ENCODE measurements at places on chromosomes 6 and 20.

GRCh38 chr6:156600678-156601077 lies 176.5 kb upstream of the ARID1B start:
- DNase-seq, result no peak

- DNase-seq, result no peak
Measured at GRCh38 chr6:26129656-26130055, 42.4 kb downstream of the HFE start.

GRCh38 chr6:37171201-37171969 lies 1.4 kb downstream of the PIM1 start:
- DNase-seq, result peak; percentile 71

DNA sequence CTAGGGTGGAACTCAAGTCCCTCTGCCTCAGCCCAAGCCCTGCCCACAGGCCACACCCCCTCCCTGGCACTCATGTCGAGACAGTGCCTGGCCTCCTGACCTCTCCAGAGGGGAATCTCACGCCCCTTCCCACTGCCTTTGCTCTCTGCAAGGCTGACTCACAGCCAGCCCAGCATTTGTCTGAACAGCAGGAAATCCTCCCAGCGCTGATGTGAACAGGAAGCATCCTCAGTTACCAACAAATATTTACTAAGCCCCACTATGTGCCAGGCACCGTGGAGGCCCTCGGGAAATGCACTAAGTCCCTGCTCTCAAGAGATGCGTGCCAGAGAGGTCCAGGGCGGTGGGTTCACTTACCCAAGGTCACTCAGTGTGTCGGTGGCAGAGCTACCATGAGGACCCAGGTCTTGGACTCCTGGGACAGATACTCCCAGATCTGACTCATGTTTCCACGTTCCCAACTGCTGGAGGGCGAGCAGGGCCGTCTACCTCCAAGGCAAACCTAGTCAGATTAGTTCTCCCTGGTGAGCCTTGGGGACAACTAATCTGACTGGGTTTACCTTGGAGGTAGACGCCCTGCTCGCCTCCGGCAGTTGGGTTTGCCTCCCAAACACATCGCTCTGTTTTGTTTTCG lies 7.8 kb downstream of the ADA start:
- peak; percentile 44 for DNase-seq

GRCh38 chr6:122569230-122569771 lies 40.9 kb upstream of the PKIB start:
- no peak for DNase-seq

- no peak for DNase-seq
Measured at GRCh38 chr20:2169456-2170088, 67.9 kb downstream of the STK35 start.

DNA sequence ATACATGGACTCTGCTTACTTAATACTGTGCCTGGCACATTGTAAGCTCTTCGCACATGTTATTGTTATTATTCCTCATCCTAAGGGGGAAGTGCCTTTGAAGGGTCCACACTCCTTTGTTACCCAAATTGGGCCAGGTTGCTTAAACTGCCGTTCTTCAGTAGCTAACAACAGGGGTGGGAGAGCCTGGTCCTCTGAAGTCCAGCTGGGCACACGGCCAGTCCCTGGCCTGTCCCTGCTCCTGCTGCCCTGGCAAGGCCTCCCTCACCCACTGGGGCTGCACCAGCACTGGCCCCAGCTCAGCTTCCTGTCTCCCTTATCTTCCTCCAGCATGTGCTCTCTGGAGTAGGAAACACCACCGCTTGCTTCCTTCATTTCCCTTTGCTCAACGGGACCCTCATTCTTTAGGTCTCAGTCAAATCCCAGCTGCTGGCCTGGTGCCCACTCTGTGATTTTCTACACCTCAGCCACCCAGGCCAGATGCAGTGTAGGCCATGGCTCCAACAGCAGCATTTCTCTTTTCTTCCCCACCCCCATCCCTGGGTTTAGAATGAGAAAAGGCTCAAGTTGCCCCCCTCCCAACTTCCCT lies 5.5 kb upstream of the PROCR start:
- peak; percentile 40 for DNase-seq

GRCh38 chr6:12200015-12200564 lies 90.1 kb upstream of the EDN1 start:
- no peak for DNase-seq

DNA sequence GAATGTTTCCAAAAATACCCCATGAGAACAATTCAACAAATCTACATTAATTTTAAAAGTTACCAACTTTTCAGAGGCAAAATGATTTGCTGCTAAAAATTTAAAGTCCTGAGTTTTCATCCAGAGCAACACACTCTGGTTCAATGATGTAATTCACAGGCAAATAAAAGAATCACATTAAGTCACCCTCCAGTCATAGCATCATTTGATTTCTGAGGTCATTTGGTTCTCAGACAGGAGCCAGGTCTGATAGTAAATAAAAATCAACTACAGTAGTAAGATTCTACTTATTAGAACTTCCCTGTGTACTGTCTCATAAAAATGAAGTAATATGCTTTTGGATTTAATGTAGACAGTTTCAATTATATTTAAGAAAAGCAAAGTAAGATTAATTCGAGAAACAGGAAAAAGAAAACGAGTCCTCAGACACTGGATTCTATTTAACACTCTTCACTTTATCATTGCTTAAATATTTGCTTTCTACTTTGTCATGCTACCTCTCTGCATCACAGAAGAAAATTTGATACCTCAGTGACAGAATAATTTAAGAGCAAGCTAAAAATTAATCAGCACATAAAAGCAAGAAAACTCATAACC lies 25.8 kb downstream of the MAP7 start:
- no peak for DNase-seq

DNA sequence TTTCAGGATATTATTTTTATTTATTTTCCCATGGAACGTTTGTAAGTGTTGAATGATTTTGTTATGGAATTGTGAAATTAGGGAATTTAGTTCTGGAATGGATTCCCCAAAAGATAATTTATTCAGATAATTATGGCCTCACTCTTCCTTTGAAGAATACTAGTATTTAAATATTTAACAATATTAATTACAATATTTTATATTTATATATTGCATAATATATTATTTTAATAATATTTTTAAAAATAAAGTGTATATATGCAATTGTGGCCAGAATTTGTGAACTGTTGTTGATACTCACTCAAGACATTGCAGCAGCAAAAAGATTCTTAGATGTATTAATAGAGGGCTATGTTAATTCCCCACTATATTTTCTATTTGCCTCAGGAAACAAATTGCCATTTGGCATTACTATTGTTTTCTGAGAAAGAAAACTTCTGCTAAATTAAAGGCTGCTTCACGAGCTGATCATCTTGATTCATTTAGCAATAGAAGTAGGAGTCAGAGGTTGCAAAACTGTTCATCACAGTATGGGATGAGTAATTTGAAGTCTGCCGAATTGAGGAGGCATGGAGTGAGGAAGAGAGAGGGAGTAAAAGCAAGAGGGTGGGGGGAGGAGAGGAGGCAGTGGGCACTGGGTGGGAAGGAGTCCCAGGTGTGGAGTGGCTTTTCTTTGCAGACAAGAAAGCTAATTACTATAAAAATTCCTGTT lies 729.2 kb downstream of the DHX35 start:
- no peak for DNase-seq

- no peak for DNase-seq
Measured at GRCh38 chr6:142906945-142907470, 38.0 kb downstream of the HIVEP2 start.

GRCh38 chr20:61764471-61765025 lies 301.1 kb downstream of the TAF4 start:
- no peak for DNase-seq

DNA sequence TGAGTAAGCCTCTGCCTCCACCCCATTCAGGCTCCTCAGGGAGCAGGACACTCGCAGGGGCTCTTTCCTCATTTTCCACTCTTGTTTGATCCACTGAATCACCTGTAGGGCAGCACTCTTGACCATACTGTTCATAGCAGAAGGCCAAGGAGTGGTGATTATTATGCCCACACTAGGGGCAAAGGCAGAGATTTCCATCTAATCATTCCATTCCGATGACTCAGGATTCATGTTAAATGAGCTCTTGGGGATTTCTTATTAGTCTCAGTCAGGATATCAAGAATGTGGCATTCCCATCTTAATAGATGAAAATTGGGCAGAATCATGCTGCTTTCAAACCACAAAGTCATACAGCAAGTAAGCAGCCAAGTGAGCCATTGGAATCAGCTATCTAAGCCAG lies 101.9 kb upstream of the MOCS1 start:
- no peak for DNase-seq

- no peak for DNase-seq
Measured at GRCh38 chr6:90910893-90911292, 324.0 kb upstream of the MAP3K7 start.

GRCh38 chr6:4374216-4374615 lies 238.8 kb upstream of the ECI2 start:
- DNase-seq, result peak; percentile 19

DNA sequence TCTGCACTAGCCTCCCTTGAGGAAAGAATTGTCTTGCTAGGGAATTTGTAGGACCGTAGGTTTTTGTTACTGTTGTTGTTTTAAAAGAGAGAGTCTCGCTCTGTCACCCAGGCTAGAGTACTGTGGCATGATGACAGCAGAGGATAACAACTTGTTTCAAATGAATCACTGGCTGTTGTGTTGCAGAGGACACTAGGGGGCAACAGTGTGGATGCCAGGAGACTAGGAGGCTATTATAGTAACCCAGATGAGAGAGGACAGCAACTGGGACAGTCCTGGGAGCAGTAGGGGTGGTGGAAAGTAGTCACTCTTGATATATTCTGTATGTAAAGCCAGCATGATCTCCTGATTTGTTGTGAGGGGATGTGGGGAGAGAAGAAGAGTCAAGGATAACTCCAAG lies 41.8 kb upstream of the LAMA4 start:
- DNase-seq, result no peak

DNA sequence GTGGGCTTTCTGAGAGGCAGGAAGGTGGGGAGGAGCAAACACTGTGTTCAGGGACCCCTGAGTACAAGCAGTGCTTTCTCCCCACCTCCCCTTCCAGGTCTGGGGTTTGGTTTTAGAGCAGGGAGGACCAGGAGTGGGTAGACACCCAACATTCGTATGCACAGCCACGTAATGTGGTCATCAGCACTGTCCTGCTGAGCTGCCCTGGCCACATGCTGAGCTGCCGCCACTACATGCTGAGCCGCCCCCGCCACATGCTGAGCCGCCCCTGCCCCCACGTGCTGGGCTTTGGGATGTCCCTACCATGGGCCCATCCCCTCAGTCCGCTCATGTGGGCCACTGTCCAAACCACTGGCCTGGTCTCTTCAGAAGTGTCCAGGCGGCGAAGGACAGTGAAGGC lies 214.9 kb upstream of the CST7 start:
- DNase-seq, result no peak

GRCh38 chr6:107230024-107230423 lies 114.7 kb upstream of the BEND3 start:
- DNase-seq, result no peak

- DNase-seq, result no peak
Measured at GRCh38 chr6:16434885-16435284, 196.5 kb downstream of the GMPR start.

DNA sequence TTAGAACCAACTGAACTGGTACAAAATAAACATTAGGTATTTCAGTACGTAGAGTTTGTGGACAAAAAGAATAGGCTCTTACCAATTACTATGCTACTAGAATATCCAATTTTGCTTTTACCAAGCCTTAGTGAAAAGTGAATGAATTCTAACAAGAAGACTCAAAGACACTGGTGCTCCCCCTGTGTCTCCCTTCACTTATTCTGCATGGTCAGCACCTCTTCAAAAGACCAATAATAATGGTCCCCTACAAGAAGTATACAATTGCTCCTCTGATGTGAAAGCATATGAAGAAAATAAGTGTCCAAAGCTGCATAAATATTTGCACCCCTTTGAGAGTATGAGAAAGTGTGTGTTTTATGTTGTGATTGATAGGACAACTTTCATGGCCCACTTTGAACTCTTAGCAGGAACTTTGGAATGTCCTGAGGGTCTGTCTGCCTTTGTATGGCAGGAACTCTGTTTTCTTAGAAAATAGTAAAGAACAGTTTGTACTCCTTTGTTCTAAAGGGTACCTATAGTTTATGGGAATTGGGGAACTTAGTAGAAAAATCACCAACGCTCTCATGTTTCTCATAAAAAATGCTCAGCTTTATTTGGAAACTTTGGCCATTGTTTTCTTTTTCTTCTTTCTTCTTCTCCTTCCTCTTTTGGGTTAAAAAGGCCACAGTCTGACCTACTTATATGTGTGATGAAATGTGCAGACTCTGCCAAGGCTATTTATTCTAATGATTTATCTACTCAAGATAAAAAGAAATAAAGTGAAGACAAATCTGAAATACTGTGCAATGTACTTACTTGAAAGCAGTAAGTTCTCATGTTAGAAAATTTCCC lies 352.4 kb downstream of the LAMA2 start:
- no peak for DNase-seq

DNA sequence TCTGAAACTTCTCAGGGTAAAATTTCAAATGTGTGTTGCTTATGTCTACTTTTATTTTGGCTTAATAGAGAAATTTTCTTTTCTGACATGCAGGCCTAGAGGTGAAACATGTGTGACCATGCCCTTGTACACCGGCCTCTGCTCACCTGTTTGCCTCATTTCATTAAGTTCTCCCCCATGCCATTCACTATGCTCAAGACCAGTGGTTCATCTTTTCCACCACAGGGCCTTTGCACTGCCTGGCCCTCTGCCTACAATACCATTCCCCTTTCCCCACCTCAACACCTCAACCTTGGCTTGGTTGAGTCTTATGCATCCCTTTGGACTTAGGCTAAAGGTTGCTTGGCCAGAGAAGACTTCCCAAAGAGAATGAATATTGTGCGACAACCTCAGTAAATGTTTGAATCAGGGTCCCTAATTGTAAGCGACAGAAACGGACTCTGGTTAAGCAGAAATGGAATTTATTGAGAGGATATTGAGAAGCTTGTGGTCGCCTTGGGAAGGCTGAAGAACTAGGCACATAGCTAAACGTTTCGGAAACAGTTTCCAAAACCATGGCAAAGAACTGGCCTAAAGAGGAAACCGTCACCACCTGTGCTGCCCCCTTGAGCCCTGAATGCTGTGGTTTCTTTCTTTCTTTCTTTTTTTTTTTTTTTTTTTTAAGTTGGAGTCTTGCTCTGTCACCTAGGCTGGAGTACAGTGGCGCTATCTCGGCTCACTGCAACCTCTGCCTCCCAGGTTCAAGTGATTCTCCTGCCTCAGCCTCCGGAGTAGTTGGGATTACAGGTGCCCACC lies 152.2 kb downstream of the SOX4 start:
- no peak for DNase-seq

GRCh38 chr20:12012241-12013222 lies 94.8 kb downstream of the BTBD3 start:
- peak; percentile 38 for DNase-seq

- DNase-seq, result no peak
Measured at GRCh38 chr6:135331002-135331401, 149.9 kb downstream of the MYB start.

DNA sequence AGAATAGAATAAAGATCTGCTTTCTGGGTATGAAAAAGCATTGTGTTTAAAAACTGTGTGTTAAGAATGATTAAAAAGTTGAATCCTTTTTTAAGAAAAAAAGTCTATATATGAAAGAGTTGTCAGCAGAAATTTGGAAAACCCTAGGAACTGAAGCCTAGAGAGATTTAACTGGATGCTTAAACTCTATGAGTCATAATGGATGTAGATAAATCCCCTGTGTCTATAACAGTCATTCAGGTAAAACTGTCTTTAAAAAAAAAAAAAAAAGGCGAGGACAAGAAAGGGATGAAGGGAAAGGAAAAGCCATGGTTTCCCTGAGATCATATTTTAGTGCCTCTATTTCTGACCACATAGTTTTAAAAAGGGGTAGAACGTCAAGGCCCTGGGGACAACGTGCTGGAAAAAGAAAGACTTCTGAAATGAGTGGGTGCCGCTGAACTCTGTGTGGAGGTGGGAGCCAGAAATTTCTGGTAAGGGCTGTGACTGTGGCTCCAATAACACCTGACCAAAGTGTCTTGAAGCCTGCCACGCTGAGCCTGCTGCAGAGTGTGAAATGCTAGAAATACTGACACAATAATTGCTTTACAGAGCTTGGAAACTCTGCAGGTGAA lies 302.6 kb upstream of the ARID1B start:
- no peak for DNase-seq
